ENCODE measurements at places on chromosomes 7 and 10. TPM values are rescaled to one million over a fixed set of nuclear protein-coding genes. Genes with fewer than 3 reads are reported as not detected.

DNA sequence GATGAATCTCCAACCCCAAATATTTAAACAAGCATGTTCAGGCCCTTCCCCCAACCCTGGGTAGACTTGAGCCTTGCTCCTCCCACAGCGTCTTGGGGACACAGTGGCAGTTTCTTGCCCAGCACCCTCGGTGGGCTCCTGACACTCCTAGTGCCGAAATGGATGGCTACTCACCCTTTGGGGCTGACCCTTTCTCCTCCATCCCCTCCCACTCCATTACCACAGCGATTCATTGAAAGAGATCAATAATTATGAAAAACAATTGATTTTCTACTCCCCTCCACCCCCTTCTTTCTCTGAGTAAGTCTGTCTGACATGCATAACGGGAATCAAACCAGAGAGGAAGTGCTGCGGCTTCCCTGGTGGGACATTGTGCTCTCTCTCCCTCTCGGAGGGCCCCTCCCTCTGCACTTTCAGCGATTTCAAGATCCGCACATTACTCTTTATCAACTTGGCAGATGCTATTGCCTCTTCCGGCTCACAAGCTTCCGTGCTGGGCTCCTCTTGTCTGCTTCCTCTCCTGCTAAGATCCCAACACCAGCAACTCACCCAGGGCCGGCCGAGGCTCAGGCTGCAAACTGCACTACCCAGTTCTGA, 79.0 kb upstream of the PLXNA4 start:
- DNase-seq = peak; percentile 22

DNA sequence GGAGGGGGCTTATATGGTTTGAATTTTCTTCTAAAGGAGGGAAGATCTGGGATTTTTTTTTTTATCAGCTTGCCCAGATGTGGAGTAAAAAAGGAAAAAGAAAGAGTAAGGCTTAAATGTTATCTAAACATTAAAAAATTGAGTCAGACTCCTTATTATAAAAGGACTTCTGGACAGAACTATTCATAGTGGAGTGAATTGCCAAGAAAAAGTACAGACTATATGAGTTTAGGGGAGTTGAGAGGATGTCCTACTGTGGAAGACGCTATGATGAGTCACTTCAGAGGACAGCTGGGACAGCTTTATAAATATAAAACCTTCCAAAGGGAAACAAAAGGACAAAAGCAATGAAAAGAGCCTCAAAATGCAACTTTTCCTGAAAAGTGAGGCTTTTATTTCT, 73.0 kb downstream of the TFPI2 start:
- no peak for DNase-seq

DNA sequence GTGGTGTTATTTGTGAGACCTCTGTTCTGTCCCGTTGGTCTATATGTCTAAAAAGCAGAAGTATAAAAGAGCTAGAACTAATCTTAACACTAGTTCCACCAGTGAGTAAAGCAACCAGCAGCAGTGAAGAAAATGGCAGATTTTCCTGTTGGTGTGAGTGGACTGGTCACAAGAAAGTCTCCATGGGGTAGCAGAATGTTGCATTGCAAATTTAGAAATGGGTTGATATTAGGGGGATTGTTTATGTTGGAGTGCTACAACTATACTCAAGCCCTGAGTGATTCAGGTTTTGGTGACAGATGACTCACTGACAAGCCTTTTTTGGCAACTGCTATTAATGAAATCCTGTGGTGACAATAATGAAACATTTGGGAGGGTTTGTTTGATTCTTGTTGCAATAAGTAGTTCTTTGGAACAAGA, 5.6 kb downstream of the AVL9 start:
- no peak for DNase-seq

DNA sequence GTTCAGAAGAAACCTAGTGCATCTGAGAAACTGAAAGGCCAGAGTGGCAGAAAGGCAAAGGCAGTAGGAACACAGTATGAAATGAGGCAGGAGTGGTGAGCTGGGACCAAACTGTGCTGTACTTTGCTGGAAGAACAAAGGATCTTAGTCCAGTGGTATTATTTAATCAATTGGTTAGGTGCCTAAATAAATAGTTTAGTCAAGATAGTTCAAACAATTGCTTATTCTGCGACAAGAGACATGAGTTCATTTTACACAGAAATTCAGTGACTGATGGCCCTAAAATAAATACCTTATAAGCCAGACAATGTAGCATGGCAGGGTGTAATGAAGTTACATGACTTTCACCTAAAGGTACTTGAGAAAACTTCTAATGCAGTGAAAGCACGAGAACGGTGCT, 181.8 kb upstream of the LRRN3 start:
- DNase-seq = no peak

- no peak for DNase-seq
These were observed 115.0 kb downstream of the DNAJB9 start for GRCh38 chr7:108684629-108685028.

- no peak for DNase-seq
These were observed 199.1 kb upstream of the AHR start for GRCh38 chr7:17099083-17099973.

DNA sequence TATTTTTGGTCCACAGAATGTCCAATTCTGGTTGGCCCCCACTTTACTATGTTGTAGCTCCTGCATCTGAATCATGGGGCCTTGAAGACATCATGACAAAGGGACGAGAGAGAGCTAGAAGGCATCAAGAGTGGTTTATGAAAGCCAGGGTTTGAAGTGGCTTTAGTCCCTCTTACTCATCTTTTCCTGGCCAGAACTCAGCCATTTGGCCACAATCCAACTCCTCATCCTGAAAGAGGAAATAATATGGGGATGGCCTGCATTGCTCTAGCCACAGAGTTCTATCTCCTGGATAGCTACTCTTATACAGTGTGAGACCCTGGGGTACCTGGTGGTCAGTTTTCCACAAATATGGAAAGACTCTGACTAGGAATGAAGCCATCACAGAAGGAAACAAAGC, 418.9 kb downstream of the XPNPEP1 start:
- no peak for DNase-seq

DNA sequence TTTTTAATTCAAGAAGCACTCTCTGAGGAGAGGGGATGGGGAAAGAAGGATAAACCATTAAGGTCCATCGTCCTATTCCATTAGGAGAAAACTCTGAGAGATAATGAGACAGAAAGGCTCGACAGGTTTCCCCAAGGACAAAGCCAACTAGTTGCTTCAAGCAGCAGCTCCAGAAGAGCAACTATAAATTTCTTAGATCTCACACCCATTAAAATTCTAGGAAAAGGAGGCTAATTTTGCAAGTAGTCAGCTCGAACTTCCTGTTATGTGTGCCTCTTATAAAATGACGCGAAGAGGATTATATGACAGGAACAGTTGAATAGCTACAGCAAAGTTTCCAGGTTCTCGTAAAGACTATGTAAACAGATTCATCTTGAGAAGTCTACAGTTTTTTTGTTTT, 52.0 kb upstream of the ST8SIA6 start:
- DNase-seq = no peak

- no peak for DNase-seq
These were observed 23.8 kb upstream of the RPA3 start for GRCh38 chr7:7742223-7742622.

DNA sequence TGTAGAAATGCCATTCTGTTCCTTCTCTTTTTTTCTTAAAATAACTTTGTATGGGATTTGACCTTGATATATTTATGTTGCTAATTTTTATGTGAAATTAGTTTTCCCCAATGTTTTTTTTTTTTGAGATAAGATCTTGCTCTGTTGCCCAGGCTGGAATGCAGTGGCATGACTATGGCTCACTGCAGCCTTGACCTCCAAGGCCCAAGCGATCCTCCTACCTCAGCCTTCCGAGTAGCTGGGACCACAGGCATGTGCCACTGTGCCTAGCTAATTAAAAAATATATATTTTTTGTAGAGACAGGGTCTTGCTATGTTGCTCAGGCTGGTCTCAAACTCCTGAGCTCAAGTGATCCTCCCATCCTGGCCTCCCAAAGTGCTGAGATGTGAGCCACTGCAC, 16.0 kb downstream of the VPS26A start:
- DNase-seq = no peak

GRCh38 chr7:150778738-150779301, 21.3 kb downstream of the TMEM176B start:
- peak; percentile 90 for DNase-seq

DNA sequence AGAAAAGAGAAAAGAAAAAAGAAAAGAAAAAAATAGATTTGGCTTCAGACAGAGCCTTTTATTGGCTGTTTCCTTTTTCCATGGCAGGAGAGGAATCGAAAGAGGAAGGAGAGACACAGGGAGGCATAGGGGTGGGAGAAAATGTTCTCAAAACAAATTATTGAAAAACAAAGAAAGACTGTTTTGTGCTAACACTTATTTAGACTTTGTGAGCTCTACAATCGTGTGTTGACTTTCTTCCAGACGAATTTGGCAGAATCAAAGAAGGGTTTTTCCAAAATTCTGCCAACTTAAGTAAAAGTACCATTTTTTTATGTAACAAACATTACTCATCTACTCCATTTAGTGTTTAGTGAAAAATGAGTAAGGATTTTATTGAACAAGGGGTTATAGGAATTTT, 982.2 kb downstream of the REEP3 start:
- DNase-seq = no peak

DNA sequence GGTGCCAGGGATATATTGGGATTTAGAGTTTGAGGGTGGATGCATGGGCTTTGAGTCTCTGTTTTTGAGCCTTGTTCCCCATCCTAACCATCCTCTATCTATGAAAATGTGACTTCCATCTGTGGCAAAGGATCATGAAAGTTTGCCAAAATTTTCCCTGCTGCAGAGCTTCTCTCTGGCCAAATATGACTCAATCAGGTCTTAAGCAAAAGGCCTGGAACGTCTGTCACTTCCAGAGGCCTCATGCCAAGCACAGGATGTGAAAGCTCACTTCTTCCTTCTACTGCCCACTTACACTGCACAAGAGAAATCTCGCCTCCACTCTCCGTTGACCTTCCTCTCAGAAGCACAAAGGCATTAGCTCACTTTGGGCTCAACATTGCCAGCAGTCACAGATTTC, 696.9 kb upstream of the NRP1 start:
- DNase-seq = peak; percentile 78

GRCh38 chr7:16479591-16479990, 14.1 kb upstream of the SOSTDC1 start:
- DNase-seq = no peak

DNA sequence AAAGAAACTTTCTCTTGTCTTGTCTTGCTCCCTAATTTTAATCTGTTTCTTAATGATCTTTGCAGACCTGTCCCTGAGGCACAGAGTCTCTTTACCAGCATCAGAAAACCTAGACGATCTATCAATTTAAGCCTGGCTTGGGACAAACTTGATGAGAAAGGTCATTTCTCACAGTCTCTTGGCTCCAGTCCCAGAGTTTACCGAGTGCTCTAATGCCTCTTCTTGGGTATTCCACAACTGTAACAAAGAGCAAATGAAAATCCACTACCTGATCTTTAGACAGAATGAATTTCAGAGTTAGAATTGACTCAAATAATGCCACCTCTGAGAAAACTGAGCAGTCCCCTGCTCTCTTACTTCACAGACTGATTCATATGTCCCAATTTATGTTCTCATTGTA, 106.4 kb upstream of the DNAJB12 start:
- DNase-seq = no peak

- DNase-seq = no peak
These were observed 886.1 kb downstream of the SORCS1 start for GRCh38 chr10:106278383-106278782.

DNA sequence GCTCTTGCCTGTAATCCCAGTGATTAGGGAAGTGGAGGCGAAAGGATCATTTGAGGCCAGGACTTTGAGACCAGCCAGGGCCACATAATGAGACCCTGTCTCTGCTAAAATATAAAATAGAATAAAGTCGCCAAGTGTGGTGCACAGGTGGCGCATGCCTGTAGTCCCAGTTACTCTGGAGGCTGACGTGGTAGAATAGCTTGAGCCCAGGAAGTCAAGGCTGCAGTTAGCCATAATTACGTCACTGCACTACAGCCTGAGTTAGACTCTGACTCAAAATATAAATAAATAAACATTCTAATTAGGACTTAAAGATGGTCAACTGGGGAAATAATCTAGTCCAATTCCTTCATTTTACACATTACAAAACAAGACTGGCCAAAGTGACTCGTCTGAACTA, 768 bp downstream of the CHCHD2 start:
- DNase-seq = no peak

- DNase-seq = no peak
These were observed 9.0 kb upstream of the PIP4K2A start for GRCh38 chr10:22723343-22723779.

DNA sequence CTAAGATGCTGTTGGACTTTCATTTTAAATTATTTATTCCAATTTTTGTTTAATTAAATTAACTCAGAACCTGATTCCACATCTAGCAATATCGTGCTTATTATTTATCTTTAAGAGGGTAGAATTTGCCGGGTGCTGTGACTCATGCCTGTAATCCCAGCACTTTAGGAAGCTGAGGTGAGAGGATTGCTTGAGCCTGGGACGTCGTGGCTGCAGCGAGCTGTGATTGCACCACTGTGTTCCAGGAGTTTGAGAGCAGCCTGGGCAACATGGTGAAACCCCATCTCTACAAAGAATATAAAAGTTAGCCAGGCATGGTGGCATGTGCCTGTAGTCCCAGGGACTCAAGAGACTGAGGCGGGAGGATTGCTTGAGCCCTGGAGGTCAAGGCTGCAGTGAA, 47.8 kb downstream of the ZFAND4 start:
- no peak for DNase-seq

DNA sequence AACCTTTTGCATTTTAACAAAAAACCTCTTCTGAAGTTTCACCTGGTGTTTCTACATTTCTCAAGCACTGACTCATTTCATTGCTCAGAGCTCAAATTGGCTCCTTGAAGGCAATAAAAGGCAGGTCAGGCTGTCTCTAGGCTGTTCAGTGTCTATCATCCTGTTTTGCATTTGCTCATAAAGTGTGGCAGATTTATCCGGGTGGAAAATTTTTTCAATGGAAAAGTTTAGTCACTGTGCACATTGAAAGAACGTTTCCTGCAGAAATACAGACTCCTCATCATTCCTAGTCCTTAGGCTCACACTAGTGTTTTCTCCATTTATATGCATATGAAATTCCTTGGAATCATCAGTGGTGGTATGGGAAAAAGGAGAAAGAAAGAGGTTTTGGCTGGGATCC, 114.2 kb upstream of the DGKB start:
- no peak for DNase-seq

DNA sequence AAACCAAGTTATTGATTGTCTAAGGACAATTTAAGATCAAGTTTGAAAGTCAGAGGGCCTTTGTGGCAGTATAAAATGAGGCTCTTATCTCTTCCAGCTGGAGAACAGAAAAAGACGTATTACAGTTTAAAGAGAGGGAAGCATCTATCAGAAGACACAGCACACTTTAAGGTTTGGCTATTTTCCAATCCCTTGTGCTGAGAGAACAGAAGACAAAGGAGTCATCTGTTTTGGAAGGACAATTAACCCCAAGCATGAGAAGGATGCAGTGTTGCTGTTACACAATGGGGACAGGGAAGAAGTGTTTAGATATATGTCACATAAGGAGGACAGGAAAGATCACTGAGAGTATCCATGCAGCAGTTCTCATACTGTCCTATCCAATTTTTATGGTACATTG, 1224.2 kb upstream of the SORCS1 start:
- DNase-seq = no peak

- DNase-seq = no peak
These were observed 19.1 kb upstream of the KLF6 start for GRCh38 chr10:3803927-3804741.

IFIT1B gene
- total RNA-seq = not detected

AKR1C8 gene
- total RNA-seq = not detected

LDB1 gene
- 48.0 TPM for total RNA-seq

ASB10 gene
- total RNA-seq = not detected

SCART1 gene
- total RNA-seq = 5.0 TPM

NDUFB8 gene
- total RNA-seq = 106 TPM
